Stimulated activated CD4-positive, alpha-beta T cell treated with anti-CD3 and anti-CD28 coated beads, TNF-alpha, amount 100 ng/mL, for 48 hours (primary cell): ENCODE measurements at places on chromosomes 4 and X.

- DNase-seq: no peak
Measured at GRCh38 chrX:63387411-63387810, 36.3 kb upstream of the SPIN4 start.

GRCh38 chrX:39212456-39212855 is 411.2 kb downstream of the MID1IP1 start:
- no peak for DNase-seq

DNA sequence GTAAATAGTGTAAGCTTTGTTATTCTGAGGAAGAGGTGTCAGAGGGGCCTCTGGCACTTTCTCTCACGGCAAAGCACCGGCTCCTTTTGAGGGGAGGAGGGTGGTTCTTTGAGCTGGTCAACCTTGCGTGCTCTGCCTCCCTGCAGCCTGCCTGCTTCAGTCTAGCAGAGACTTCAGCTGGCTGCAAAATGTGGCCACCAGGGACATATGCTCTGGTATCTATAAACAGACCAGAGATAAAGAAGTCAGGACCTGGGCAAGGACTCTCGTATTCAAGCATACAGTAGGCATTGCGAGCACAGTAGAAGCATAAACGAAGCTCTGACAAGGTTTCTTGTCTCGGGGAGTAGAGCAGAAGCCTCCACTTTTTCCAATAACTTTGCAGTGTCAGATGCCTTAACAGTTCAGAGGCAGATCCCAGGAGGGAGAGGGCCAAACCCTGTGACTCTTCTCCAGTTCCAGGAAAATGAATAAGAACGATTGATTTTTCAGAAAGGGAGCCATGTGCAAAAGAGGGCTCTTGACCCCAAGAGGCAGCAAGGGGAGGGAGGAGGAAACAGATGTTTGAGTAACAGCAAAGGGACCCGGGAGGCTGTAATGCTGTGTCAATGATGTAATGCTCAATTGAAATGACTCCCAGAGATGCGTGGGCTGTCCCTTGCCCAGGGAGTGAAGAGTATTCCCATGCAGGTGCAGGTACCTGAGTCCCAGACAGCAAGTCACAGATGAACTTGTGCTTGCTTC is 57.9 kb upstream of the TEX13D start:
- no peak for DNase-seq

GRCh38 chrX:131577999-131578734 is 34.3 kb downstream of the OR13H1 start:
- no peak for DNase-seq

DNA sequence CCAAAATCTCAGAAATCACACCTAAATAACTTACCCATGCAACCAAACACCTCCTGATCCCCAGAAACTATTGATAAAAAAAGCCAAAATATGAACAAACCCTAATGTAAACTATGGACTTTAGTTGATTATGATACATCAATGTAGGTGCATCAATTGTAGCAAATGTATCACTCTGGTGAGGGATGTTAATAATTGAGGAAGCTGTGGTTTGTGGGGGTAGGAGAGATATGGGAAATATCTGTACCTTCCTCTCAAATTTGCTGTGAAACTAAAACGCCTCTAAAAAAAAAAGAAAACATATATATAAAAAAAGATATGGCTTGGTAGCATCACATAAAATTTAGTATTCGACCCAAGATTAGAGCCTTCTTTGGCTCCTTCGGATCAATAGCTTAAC is 144.3 kb upstream of the CPEB2 start:
- no peak for DNase-seq

DNA sequence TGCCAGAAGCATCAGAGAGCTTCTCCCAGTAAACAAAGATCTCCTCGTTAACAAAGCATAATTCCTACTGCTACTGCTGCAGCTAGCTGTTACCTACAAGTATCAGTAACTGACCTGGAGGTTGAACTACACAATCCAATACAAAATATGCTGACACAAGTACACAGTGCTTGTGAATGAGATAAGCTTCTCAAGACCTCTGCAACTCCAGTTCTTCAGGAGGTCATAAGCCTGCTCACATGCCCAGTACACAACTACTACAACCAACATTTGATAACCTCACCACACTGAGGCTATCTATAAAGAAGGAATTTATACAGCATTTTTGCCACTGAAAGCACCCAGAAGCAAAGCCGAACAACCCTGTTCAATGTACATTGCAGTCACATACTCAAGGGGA is 66.7 kb upstream of the SMARCAD1 start:
- DNase-seq: no peak

DNA sequence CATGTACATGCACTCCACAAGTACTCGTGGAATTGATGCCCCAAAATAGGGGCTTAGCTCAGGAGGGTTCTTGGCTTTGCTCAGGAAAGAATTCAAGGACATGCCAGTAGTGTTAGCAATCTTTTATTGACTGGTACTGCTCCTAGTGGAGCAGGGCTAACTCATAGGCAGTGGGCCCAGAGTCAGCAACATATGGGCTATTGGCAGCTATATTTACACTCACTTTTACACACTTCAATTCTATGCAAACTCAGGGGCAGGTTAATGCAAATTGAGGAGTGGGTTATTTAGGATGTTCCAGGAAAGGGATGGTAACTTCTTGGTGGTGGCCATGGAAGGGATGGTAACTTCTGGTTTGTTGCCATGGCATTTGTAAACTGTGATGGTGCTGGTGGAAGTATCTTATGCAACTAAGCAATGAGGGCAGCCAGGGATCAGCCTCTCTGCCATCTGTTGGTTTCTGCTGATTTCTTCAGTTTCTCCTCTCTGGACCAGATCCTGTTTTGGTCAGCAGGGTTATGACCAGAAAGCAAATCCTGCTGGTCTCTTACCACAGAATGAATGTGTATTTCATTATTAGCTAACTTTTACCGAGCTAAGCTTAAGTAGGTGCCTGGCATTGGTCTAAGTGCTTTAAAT is 69.2 kb upstream of the FAT1 start:
- no peak for DNase-seq

DNA sequence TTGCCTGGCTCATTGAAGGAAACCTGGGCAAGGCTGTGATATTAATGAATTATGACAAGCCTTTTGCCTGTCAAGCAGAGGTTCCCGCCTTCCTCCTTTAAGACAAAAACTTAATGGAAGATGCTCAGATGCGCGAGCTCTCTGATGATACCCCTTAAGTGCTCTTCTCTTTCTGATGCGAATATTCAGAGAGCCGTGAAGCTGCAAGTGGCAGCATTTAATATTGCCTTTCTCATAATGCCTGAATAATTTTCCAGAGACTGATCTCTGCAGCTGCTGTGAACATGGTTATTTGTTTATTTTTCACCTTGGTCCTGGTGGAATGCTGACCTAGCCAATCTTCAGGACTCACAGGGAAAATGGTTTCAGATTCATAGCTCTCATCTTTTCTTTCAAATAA is 251.8 kb downstream of the TENM3 start:
- no peak for DNase-seq

- no peak for DNase-seq
Measured at GRCh38 chr4:33427676-33428075, 2707.5 kb downstream of the PCDH7 start.

DNA sequence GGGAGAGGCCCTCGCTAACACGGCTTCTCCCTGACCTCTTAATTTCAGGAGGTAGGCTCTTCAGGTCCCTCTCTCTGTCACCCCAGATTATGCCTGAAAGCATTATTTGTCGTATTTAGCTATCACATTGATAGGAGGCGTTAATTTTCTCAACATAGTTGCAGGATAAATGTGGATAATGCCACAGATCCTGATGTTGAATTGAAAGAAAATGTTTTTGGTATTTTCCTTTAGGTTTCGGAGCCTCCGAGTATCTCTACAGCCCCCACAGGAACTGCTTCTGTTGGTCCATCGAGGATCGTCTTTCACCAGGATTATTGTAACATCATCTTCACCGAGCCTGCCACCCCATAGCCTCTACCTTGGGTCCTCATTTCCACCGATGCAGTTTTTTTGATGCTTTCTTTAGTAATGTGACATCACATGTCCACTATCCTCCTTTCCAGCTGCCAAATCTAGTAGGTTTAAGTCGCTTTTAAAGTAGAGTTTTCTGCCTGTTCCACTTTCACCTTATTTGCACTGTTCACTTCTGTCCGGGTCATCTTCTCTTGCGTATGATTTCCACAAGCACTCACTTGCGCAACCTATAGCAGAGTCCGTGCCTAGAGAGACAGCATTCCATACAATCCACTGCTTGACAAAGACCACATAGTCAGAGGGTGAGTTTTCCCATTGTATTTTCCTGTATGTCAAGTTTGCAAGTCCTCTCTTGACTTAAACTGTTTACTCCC is 665 bp downstream of the TIGD2 start:
- DNase-seq: no peak

DNA sequence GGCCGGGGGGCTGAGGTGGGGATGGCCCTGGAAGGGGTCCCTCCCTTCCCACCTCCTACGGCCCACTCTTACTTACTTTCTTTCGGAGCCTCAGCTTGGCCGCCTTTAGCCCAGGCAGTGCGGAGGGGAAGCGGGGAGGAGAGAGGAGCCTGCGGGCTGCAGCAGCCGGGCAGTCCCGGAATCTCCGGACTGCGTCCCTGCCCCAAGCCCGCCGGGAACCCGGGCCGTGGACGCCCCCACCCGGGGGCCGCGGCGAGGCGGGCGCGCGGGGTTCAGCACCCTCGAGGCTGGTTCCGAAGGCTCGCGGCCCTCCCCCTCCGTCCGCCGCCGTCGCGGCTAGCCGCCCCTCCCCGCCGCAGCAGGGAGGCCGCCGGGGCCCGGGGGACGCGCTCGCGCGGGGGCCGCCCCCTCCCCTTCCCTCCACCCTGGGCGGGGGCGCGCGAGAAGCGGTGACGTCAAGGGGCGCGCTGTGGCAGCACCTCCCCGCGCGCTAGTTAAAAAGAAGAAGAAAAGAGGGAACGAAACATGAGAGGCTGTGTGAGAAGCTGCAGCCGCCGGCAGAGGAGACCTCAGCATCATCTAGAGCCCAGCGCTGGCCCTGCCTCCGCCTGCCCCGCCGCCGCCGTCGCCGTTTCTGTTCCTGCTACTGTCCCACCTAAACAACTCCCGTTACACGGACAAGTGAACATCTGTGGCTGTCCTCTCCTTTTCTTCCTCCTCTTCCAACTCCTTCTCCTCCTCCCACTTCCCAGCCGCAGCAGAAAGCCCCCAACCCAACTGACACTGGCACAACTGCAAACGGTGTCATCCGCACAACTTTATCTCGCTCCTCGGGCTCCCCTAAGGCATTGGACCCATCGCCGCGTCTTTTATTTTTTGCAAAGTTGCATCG is at the start of gene HHIP:
Gene HHIP, plus strand, starts transcription at position 526 of the 892 bp plus-strand sequence. CDS start 520 bp downstream, outside the sequence.
- DNase-seq: no peak

DNA sequence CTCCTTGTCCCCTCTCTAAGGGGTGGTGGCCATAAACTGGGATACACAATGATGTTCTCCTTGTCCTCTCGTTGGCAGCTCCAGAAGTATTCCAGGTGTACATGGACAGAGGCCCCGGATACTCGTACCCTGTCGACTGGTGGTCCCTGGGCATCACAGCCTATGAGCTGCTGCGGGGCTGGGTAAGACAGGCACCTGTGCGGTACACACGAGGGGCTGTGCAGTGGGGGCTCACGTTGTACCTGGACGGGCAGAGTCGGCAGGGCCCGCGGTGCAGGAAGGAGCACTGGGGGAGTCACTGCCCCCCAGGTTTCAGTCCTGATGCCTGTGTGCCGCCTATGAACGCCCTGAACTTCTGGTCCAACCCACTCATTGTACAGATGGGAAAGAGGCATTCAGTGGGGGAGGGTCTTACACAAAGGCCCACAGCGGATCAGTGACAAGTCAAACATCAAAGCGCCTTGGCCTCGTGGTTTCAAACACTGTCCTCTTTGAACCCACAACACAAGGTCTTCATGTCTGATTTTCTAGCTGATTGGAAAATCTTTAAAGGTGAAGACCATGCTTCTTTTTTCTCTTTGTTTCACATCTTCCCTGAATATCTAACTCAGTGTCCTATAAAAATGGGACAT is 261.6 kb downstream of the EVC2 start:
- no peak for DNase-seq

GRCh38 chr4:90069151-90069550 is 58.0 kb upstream of the CCSER1 start:
- no peak for DNase-seq

DNA sequence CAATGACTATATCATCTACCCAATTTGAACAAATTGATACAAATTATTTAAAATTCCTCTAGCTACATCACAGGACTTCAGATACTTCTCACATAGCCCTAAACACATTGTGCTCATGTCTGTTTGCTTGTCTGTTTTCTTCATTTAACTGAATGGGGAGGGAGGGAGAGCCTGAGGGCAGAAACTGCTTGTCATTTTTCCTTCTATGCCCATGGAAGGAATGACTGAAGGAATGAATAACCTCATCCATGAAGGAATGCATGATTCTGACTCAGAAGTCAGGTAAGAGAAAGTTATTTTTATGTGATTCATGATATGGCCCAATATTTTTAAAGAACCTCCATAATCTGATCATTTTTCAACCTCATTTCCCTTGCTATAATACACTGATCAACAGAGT is 418.0 kb upstream of the PITX2 start:
- no peak for DNase-seq

- DNase-seq: no peak
Measured at GRCh38 chr4:185247151-185247550, 37.8 kb downstream of the SNX25 start.

DNA sequence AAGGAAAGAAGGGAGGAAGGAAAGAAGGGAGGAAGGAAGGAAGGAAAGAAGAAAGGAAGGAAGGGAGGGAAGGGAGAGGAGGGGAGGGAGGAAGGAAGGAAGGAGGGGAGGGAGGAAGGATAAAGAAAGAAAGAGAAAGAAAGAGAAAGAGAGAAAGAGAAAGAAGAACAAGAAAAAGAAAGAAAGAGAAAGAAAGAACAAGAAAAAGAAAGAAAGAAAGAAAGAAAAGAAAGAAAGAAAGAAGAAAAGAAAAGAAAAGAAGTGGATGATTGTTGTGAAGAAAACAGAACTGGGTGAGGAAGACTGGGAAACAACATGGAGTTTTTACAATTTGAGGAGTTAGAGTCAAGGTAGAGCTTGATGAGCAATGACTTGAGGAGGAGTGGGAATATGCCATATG is 78.0 kb downstream of the EIF4E start:
- DNase-seq: no peak

DNA sequence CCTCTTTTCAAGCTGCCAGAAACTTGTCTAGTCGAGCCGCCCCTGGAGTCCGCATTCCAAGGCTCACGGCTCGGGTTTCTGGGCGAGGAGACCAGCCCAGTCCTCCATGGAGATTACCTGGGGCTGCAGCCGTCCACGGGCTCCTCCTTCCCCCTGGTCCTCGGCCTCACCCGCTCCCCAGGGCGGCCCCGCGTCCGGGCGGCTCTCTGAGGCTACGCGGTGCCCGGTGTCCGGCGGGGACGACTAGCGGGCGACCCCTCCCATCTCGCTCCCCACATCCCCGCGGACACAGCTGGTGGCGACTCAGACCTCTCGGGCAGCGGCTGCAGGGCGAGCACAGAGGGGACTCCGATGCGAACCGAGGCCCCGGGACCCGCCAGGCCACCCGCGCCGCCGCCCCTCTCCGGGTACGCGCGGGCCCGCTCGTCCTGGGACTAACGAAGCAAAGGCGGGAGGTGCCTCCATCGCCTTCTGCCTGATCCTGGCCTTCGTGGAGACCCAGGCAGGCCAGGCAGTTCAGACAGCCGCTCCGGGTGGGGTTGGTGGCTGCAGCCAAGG is 159.4 kb downstream of the TRAM1L1 start:
- DNase-seq: no peak
